ENCODE measurements at places on chromosomes 1 and 21.

DNA sequence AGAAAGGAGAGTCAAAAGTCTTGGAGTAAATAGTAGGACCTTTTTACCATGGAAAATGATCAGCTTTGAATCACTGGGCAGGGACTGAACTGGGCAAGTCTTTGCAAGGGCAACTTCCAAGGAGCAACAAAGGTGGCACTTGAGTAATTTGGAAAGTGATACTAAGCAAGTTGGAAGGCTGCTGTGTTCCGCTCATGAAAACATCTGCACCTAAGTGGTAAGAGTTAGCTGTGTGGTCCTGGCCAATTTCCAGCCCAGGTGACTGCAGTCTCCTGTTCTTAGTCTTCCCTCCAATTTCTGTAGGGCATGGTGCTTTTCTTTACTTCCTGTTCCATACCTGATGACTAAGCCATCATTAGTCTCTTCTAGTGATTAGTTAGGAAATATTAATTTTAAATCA lies 35.5 kb upstream of the PRDM2 start:
- DNase-seq = no peak

DNA sequence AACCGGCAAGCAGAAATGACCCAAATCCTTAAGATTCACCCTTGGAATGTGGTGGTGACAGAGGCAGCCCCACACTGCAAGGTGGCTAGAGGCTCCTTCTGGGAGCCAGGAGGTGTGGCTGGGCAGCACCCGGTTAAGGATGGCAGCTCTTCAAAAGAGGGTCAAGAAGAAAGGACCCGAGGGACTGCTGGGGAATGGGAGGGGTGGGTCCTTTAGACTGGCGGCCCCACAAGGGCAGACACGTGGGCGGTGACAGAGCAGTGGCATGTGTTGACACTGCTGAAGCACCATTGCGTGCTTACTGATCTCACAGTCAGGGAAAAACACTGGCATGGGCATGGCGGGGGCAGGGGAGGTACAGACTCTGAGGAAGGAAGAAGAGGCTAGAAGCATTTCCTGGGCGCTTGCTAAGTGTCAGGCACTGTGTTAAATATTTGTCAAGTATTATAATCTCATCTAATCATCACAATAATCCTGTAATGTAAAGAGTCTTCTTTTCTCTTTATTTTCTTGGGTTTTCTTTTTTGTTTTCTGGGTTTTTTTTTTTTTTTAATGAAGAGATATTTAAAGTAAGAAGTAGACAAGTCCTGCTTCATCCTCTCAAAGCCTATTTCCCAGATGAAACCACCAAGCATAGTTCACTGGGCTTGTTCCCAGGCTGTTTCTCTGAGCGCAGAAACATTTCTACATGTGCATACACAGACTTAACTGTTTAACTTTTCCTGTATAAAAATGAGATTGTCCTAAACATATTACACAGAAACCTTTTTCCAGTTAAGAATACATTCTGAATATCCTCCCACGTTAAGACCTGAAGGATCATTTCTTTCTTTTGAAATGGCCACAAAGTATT lies 165.8 kb upstream of the EDN2 start:
- DNase-seq = no peak

- no peak for DNase-seq
These were observed 5.2 kb upstream of the BACH1 start for GRCh38 chr21:29293495-29293894.

GRCh38 chr1:218025454-218025853 lies 259.6 kb upstream of the RRP15 start:
- no peak for DNase-seq

DNA sequence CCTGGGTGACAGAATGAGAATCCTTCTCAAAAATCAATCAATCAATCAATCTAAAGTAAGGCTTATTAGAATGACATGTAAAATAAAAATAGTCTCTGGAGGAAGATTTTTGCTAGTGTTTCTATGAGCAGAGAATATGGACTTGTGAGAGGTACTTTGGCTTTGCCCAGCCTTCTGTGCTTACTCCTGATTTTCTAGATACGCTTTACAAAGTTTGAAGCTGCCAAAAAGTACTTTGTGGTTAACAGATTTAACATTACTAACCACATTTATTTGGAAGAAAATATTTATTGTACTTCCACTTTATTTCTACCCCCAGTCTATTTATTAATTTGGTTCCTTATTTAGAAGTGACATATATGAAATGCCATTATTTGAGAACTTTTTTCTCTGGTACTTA lies 41.0 kb downstream of the CEP350 start:
- DNase-seq = no peak

Measured in uterus (tissue), 4 donors.